Sciatic nerve (tissue), 2 donors: ENCODE measurements at places on chromosomes 5 and 9.

GRCh38 chr9:69945671-69946141 is 97.9 kb upstream of the MAMDC2 start:
- peak; percentile 73 for DNase-seq

GRCh38 chr5:5381310-5381913 is 41.1 kb upstream of the ICE1 start:
- no peak for DNase-seq

GRCh38 chr9:720239-720881 is 121.1 kb upstream of the DMRT1 start:
- no peak for DNase-seq

DNA sequence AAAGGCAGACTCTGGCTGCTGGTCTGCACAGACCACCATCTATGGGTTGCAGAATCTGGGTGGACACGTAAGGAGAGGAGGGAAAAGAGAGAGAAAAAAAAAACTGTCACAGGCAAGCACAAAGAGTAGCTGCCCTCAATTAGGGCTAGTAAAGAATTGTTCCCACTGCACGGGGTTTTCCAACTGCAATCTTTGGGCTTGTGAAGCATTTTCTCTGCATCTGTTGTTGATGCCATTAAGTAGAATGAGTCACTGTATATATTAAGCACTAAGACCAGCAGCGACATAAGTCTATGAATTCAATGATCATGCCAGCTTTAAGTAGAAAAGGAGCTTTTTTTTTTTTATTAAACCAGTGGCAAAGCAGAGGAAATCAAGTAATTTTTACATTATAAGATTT is 40.2 kb downstream of the MED10 start:
- DNase-seq, result no peak

DNA sequence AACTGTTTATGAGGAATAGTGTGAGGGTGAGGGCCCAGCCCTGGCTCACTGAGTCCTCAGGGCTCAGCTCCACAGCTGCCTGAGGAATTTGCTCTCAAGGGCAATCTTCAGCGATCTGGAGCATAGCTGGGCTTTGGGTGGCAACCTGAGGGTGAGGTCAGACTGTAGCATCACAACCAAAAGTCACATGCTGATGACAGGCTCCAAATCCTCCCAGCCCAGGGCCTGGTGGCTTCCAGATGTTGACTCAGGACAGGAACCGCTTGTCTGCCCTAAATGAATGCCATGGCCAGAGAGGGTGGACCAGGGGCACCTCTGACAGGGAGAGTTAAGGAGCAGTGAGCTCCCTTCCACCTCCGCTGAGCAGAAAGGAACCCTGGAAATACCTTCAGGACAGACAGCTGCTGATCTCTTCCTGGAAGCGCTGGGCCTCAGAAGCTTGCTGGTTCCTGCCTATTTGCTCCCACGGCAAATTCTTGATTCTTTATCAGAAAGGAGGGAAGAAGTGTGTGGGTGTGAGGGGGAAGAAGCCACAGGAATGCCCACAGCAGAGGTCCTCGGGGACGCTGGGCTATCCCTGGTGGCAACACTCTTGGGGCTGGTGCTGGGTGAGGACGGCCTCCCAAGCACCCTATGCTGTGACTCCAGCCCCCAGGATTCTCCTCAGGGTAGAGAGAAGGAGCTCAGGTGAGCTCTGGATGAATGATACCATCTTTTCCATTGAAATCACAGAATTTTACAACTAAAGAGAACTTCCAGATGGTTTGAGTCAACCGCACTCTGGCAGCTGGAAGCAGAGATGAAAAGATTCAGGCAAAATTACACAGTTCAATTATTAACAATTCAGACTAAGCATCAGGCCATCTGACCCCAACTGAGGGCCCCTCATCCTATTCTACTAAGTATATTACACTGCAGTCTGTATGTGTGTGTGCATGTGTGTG is 13.8 kb upstream of the CTSL start:
- no peak for DNase-seq

DNA sequence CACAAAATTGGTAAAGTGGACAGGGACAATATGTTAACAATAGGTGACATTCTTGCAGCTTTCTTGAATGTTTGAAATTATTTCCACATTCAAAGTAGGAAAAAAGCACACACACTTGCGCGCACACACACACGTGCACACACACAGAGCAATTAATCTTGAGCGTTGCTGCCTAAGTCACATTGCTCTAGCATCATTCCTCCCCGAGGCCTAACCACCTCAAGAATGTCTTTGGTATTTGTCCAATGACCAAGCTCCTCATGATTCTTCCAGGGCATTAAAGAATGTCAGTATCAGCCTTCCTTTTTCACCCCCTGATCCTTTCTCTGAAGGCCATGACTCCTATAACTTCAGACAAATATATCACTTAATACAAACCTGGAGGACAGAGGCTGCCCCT is 198.1 kb downstream of the NPR3 start:
- no peak for DNase-seq
